ENCODE measurements at places on chromosomes 1 and 21.

- no peak for DNase-seq
Measured at GRCh38 chr21:18204931-18205330, 39.7 kb upstream of the CHODL start.

GRCh38 chr1:172967936-172968335, 82.8 kb downstream of the TNFSF18 start:
- DNase-seq, result no peak

GRCh38 chr1:219189021-219189824, 15.5 kb downstream of the LYPLAL1 start:
- no peak for DNase-seq

DNA sequence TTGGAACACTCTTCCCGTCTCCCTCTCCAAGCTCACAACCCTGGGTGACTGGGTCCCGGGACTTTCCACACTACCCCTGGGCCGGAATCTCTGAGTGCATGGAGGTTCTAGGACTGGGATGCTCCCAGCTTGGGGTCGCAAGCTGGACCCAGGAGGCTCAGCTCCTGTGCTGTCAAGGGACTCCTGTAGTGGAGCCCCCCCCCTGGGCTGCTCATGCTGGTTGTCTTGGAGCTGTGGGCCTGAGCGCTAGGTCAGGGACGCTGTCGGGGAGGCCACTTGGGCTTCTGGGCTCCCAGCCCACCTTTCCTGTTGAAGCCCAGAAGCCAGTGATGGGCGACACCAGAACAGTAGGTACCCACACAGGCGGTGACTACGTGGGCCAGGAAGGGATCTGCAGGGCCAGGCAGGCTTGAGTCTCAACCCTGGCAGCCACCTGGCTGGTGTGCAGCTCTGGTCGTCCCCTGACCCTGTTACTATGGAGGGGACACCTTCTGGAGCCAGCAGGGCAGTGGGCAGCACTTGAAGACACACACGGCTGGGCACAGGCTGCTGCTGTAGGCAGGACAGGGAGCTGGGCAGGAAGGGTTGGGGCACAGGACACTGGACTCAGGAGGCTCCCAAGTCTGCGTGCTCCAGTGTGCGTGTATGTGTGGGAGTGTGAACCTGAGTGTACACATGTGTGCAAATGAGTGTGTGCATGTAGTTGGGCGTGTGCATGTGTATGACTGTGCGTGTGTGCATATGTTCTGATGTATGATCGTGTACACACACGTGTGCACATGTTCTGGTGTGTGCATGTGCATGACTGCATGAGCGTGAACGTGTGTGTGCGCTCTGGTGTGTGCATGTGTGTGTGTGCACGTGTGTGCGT, 3.0 kb downstream of the MMEL1 start:
- no peak for DNase-seq

- DNase-seq, result no peak
Measured at GRCh38 chr1:20329793-20330542, 39.3 kb downstream of the VWA5B1 start.

DNA sequence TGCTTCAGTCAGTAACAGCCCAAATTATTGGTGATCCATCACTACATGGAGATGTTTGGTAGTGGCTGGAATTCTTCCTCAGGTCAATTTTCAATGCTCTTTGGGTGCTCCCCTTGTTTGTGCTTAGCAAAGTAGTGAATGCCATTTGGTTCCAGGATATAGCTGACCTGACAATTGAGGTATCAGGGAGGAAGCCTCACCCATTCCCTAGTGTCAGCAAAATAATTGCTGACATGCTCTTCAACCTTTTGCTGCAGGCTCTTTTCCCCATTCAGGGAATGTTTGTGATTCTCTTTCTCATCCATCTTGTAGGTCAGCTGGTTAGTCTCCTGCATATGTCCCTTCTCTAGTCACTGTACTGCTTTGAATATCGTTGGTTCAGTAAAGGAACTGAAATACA, 7.1 kb upstream of the OR10K1 start:
- no peak for DNase-seq

DNA sequence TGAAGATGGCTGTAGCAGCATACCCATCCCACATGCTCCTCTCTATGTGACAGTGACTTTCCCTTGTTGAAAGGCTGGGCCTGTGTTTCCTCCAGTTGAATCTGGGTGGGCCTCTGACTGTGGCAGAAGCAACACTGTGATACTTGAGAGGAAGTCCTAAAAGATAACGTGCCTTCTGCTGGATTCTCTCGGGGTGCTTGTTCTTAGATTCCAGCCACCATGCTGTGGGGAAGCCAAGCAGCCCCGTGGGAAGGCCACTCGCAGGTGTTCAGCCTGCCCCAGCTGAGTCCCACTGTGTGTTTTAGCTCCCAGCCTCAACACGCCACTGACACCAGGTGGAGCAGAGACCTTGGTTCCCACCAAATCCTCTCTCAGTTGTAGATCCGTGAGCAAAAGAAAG, 31.5 kb downstream of the TRAPPC10 start:
- no peak for DNase-seq

- no peak for DNase-seq
Measured at GRCh38 chr1:224669403-224669802, 53.3 kb downstream of the CNIH3 start.

- DNase-seq, result no peak
Measured at GRCh38 chr1:168320800-168321450, 40.2 kb downstream of the TBX19 start.

DNA sequence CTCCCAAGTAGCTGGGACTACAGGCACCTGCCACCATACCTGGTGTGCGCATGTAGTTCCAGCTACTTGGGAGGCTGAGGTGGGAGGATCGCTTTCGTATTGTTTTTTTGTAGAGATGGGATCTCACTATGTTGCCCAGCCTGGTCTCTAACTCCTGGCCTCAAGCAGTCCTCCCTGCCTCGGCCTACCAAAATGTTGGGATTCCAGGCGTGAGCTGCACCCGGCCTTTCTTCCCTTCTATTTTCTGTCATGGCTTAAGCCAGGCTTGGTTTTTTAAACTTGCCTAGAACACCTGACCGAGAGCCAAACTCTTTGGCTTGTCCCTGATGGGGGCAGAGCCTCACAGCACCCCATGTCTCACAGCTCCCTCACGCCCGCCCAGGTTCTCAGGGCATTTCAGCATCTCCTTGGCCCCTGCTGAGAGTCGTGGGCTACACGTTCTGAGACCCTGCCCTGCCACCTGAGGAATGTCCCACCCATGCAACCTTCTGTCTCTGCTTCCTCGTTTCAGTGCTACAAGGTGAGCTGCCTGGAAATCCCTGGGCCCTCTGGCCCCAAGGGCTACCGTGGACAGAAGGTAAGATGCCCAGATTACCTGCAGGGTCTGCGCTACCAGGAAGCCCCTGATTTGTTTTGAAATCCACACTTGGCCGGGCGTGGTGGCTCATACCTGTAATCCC, 15.7 kb downstream of the COL6A2 start:
- DNase-seq, result no peak

GRCh38 chr1:10309243-10310011, 89.4 kb upstream of the PGD start:
- DNase-seq, result no peak

DNA sequence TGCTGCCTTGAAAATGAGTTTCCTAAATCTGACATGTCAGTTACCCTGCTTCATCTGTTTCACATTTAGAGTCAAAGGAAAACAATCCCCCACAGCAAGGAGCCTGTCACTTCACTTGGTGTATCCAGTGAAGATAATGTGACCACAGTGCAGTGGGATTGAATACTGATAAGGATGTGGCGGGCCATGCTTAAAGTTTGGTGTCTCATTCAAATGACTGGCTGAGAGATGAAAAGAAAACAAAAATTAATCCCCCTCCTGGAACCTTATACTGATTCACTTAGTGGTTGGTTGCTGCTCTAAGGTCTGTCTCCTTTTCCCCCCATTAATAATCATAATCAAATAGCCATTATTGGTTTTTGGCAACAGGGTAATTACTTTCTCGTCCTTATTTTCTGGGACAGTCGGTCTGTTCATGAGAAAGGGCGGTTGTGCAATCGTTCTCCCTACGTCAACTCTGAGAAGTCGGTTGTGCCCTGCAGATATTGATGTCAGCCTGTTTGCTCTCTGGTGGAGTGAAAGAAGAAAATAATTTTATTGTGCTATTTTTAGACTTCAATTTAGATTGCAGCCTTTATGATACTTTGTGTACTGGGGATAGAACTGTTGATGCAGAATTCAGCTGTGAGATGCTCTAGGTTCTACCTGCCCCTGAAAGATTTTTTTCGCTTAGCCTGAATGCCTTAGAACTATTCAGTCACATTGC, 360.2 kb downstream of the DISC1 start:
- DNase-seq, result no peak

- DNase-seq, result no peak
Measured at GRCh38 chr1:101080859-101081258, 55.3 kb upstream of the DPH5 start.

DNA sequence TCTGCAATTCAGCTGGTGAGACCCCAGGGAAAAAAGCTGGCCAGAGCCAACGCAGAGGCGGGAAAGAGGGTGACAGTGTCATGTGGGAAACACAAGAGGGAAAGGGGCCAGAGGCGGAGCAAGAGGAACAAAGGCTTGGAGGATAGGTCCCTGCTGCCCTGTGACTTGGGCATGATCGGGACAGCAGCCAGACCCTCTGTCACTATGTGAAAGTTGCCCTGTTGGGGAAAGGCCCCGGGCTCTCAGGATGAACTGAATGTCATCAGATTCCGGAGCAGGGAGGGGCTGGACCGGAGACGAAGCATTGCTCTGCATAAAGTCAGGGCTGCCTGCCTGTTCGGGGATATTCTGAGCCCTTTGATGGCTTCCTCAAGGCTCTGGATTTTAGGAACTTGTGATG, 5.7 kb upstream of the ELF3 start:
- no peak for DNase-seq

DNA sequence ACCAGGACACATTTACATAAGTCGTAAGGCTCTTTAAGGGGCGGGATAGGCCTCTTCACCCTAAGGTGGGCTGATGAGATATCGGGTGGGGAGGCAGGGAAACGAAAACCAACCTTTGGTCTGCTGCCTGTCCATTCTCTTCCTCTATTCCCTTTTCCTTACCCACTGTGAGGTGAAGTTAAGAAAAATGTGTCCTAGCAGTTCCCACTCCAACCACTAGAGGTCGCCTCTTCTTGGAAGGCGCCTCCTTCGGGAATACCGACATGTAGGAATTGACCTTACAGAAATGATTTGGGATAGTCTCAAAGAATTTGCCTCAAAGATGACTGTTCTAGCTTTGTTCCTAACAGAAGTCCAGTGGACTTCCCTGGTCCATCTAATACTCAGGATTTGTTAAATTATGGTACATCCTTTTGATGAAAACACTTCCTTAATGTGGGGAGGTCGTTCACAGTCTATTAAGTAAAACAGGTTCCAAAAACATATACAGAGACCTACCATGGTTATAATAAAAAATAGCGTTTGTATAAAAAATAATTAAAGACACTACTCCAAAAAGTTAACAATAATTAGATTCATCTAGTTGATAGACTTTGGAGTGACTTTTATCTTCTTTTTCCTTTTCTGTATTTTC, 14.1 kb downstream of the AZIN2 start:
- peak; percentile 44 for DNase-seq

GRCh38 chr1:169427081-169427641, at the start of gene CCDC181:
TSS of gene CCDC181 (minus strand) at chr1:169427474. CDS start at chr1:169424927, 2,547 bp downstream.
- peak; percentile 77 for DNase-seq

DNA sequence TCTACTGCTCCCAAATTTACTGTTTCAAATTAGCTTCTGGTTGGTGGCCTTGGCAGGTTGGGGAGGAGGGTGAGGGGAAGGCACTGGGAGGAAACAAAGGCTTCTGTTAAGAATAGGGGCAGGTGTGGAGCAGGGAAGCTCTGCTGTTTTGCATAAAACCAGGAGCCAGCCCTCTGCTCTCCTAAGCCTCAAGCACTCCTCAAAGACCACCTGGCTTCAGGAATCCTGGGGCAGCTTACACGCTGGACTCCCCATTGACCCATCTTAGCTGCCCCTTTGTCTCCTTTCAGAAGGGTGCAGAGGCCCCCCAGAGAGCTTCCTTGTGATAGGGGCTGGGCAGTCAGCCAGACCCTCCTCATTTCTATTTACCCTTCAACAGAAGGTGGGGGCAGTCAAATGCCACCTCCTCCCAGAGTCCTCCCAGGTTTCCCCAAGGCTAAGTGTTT, 11.5 kb upstream of the DHRS3 start:
- no peak for DNase-seq

DNA sequence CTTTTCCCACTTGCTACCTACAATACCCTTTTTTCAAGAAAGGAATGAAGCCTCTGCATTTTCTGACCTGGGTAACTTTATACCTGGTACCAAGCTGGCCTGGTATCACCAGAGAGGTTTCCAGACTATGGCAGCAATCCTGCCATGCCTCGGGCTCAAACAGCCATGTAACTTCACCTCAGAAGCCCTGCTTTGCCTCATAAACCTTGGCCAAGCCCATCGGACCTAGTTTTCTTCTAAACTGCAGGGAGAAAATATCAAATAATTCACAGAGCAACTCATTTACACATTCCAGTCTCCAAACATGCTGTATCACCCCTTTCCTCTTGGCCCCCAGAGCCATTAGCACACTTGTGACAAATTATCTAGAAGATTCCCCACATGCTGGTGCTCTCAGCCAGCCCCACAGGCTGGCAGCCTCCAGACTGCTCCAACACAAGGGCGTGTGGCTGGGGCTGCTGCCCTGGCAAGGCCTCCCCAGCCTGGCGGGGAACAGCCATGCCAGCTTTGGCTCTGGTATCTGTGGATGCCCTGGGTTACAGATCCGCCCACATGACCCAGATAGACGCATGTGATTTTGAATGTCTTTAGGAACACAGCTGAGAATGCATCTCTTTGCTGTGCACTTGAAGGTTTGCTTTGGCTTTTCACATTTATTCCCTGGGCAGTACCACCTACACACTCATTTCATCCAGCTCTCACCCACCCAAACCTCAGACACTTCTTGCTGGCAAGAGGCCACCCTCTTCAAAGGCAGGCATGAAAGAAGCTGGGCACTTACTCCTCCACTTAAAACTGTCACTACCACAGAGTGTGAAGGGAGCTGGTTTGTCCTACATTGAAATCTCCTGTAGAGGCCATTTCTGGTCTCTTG, 70.0 kb upstream of the BCAR3 start:
- no peak for DNase-seq

DNA sequence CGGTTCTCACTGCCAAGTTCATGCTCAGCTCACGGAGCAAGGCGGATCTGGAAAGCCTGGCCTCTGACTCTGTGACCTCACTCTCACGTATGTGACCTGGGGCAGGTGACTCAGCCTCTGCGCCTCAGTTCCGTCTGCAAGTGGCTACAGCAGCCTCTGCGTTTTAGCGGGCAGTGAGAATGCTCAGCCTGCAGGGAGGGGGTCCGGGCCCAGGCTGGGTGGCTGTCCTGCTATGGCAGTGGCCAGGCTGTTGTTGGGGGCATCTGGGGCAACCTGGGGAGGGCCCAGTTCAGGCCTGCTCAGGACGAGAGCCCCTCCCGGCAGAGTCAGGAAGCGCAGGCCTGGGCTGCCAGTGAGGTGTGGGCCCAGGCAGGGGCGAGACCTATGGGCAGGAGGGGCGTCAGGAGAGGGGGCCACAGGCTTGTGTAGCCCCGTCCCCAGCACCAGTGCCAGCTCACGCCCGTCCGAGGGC, 27.9 kb downstream of the ARHGEF16 start:
- DNase-seq, result no peak

GRCh38 chr1:53878492-53879105, 11.0 kb downstream of the YIPF1 start:
- no peak for DNase-seq

GRCh38 chr21:35625576-35625975, 434.8 kb downstream of the SETD4 start:
- DNase-seq, result no peak

- DNase-seq, result no peak
Measured at GRCh38 chr1:179228783-179229213, 679 bp downstream of the ABL2 start.

GRCh38 chr1:2977886-2978611, 43.2 kb upstream of the ACTRT2 start:
- DNase-seq, result no peak
